Cerebellum (tissue), 4 donors: ENCODE measurements at places on chromosomes 11 and 22.

GRCh38 chr11:69335781-69336405, 41.9 kb downstream of the MYEOV start:
- DNase-seq = no peak

GRCh38 chr11:3639841-3640240, 2.0 kb downstream of the ART5 start:
- DNase-seq = no peak

DNA sequence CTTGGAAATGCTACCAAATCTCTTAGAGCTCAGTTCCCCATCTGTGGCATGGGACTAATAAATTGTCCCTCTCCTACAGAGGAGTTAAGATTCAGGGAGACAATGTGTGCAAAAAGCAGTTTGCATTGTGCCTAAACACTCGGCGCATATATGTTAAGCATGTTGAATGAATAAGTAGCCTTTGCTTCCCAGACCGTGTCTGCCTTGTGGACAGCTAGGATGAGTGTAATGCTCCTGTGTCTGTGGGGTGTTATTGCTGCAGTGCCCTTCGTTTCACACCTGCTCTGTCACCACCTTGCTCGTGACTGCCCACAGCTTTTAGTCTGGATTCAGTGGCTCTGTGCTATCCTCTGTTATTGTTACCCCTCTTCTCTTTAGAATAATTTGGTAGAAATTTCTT, 14.1 kb downstream of the ENDOD1 start:
- no peak for DNase-seq

DNA sequence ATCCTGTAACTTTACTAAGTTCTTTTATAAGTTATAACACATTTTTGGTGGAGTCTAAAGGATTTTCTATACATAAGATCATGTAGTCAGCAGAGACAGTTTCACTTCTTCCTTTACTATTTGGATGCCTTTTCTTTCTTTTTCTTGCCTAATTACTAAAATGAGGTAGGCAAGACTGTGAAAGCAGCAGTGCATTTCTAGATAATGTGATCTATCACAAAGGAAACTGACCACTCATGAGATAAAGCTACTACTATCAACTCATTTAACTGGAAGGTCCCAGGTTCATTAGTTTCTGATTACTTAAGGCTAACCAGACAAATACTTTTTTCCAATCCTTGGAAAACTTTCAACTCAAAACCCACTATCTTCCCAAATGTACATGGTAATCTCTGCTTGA, 196.2 kb upstream of the E2F8 start:
- no peak for DNase-seq

- DNase-seq = no peak
These were observed 9.6 kb upstream of the MMP3 start for GRCh38 chr11:102853055-102853454.

DNA sequence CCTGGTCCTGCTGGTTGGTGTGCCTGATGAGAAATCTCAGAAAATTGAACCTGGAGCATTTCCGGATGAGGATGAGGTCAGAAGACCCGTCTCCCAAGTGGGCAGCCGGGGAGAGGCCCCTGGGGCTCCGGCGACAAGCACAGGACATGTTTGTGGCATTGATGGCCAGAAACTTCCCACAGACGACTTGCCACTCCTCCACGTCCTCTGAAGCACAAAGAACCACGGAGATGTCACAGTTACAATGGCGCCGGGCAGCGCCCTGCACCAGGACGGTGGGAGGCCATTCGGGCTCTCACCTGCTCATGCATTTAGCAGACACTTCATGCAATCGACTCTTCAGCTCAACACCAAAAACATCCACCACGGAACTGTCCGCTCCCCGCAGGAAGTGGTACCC, 46.5 kb downstream of the CERK start:
- DNase-seq = no peak

DNA sequence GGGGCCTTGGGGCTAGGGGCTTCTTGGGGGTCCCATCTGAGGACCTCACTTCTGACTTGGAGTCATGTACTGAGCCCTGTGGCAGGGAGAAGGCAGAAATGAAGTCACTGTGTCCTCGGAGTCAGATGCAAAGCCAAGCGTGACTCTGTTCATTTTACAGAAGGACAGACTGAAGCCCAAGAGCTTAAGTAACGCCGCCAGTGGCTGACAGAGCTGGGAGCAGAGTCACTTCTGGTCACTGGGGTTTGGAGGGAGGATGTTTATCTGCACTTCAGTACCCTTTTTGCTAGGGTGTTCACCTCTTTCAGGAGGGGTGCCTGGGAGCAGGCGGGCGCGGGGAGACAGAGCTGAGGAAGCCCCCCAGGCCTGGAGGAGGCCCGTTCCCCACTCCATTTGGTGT, 10.7 kb downstream of the CD6 start:
- no peak for DNase-seq

DNA sequence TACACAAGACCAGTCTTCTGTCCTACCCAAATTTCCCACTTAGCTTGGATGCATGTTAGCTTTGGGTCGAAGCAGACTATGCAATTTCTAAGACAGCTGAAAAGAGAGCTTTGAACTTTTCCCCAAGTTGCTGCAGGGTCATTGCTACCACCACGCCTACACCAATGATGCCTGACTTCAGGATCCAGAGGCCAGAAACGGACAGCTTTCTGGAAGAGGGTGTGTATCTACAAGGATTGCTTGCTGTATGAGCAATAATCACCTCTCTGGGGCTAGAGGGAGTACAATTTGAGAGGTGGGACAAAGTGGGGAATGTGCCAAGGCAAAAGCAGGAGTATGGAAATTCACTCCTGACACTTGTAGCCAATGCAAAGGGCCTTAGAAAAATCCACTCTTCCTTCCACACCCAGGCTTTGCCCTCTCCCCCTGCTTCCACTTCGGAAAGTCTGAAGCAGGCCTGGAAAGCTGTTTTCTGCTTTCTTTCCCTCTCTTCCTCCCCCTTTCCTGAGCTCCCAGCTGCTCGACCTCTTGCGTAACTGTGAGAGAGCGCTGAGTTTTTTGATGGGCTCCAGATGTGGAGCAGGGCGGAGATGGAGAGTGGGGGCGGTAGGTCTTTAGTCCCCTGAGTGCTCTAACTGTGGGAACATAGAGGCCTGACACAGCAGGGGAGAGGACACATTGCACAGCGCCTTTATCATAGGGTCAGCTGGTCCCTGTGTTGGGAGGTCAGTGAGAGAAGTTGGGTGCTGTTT, 2.1 kb upstream of the PHLDB1 start:
- no peak for DNase-seq

DNA sequence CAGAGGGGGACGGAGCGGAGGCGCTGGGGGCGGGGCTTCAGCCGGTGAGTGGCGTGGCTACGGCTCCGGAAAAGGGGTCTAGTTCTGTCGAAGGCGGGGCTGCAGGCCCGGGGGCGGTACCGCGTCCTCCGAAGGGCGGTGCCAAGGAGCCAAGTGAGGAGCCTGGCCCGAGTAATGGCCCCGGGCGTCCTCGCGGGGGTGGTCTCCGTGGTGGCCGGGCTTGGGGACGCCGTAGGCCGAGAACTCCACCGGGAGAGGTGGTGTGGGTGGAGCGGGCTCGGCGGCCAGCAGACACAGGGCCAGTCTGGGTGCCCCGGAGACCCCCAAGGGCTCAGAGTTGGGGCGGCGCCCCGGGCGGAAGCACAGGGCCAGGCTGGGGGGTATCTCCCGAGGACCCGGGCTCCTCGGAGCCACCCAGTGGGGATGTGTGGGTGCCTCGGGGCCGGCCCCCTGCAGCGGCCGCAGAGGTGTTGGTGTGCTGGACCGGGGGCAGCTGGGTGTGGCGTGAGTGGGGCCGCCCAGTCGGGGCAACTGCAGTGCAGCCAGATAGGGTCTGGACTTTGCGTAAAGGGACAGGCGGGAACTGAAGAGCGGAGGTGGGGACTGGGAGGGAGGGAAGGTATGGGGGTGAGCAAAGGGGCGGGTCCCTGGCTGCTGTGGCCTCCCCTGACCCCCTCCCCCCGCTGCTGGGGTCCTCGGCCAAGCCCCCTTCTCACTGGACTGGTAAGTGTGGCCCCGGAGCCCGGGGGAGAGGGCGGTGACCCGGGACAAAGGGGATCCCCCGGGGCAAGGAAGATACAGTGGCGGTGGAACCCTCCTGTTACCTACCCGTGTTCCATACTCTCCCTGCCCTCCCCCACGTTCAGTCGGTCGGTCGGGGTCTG, 838 bp downstream of the FKBP2 start:
- DNase-seq = no peak

GRCh38 chr11:133934599-133935550, 21.9 kb downstream of the IGSF9B start:
- peak; percentile 92 for DNase-seq
